Fibroblast of skin of left biceps (primary cell): ENCODE measurements at places on chromosomes 5 and 9.

- DNase-seq, result no peak
Observed at GRCh38 chr5:69493396-69494133, 975 bp downstream of the OCLN start.

DNA sequence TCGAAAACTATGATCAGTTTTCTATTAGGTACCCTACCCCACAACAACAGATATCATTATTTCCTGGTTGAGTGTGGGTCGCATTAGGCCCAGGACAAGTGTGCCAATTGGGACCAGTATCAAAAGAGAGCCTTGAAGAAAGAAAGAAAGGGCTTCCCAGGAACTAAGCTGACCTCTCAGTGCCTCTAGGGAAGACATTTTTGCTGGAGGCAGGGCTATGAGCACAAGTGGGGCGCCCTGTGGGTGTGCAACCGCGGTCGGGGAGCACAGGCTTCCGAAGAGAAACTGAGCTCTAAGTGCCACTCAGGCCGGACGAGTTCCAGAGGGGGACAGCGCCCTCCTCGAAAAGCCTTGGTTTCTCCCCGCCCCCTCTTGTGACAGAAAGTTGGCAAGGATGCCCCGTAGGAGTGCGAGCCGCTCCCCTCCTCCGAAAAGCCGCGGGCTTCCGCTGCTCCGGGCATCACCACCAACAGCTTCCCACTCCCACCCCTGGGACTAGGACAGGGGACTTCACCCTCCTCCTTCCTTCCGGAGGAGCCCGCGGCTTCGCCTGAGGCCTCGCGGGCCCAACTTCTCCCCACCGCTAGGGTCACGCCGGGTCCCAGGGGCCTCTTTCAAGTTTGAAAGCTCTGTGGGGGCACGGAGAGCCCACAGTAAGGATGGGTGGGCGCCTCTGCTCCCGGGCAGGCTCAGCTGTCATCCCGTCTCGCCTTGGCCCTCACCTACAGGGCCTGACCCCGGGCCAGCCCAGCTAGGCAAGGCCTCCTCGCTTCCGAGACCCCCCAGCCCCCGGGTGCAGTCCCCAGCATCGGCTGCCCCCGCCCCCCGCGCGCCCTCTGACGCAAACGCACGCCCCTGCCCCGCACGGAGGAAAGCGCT is 2.0 kb downstream of the NR2F1-AS1 start:
- no peak for DNase-seq

GRCh38 chr5:67774267-67774552 is 441.3 kb upstream of the PIK3R1 start:
- DNase-seq, result no peak

DNA sequence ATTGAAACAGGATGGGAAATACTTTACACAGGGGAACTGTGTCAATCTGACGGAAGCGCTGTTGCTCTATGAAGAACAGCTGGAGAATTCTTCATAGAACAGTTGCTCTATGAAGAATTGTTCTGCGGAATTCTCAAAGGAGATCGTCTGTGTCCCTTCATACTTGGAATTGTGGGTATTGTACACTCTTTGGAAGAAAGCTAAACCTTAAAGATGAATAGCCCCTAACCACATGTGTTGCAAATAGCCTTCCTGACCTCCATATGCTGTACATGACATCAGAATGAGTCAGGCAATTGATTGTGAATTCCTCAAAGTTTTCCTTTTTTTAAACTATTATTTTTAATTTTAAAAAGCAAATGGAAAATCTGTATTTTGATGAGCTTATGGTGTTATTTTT is 15.6 kb downstream of the NIM1K start:
- peak; percentile 44 for DNase-seq
